ENCODE measurements at places on chromosomes 6 and 20. TPM values are rescaled to one million over a fixed set of nuclear protein-coding genes. Genes with fewer than 3 reads are reported as not detected.

DNA sequence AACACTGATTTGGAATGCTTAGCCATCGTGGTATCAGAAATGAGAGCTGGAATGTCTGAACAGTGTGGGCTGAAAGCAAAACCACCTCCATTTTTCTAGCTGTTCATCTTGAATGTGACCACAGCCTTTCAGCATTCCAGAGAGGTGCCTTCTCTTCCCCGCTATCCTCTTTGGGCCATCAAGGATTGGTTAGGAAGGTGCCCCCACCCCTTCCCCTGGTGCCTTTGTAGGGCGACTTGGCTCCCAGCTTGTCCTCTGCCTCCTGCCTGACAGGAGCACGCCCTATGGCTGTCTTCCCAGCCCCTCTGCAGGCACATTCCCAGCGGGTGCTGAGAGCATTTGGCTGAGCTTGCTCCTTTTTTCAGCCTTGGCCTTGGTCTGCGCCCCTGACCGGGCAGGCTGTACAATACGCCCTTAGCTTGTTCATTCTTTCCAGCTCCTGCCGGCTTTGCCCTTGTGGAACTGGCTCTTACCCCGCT lies 97.5 kb downstream of the ARMC2 start:
- DNase-seq = no peak

DNA sequence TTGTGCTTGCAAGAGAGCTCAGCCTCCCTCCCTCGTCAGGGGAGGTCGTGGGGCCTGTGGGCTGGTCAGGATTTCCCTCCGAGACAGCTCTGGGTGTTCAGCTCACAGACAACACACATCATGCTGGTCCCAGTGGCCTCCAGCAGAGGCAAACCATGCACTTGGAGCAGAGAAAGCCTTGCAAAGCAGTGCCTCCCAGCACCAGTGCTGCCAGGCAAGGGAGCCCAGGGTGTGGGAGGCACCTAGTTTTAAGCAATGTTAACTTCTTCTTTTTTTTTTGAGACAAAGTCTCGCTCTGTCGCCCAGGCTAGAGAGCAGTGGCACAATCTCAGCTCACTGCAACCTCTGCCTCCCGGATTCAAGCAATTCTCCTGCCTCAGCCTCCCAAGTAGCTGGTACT lies 34.0 kb upstream of the INSM1 start:
- no peak for DNase-seq

DNA sequence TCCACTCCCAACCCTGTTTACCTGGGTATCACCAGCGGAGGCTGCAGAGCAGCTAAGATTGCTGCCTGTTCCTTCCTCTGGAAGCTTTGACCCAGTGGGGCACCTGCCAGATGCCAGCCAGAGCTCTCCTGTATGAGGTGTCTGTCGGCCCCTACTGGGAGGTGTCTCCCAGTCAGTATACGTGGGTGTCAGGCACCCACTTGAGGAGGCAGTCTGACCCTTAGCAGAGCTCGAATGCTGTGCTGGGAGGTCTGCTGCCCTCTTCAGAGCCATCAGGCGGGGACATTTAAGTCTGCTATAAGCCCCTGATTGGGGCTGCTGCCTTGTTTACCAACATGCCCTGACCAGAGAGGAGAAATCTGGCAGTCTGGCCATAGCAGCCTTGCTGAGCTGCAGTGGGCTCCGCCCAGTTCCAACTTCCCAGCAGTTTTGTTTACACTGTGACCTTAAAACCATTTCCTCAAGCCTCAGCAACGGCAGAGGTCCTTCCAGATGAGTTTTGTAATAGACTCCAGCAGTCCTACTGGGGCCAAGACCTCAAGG lies 2.8 kb downstream of the RAET1E start:
- peak; percentile 68 for DNase-seq

APOM gene
- total RNA-seq = 3.9 TPM

- no peak for DNase-seq
Measured at GRCh38 chr20:50690650-50691572, at the start of gene RIPOR3. RIPOR3 (minus strand) TSS chr20:50691542; CDS start chr20:50691128, 414 bp downstream.
